ENCODE measurements at places on chromosomes 7 and 10.

DNA sequence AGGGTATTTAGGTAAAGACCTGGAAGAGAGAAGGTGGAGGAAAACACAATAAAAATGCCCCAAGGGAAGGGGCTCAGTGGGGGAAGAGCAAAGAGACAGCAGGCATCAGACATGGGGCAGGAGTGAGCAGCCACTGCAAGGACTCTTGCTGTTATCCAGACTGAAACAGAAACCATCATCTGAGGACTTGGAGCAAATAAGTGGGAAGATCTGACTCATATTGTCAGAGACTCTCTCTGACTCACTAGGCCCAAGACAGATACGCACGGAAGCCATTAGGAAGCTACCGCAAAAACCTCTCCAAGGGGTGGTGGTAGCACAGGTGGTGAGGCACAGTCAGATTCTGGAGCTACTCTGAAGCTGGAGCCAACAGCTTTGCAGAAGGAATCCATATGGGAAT, 110.7 kb downstream of the RNF32 start:
- DNase-seq = peak; percentile 90

- no peak for DNase-seq
Measured at GRCh38 chr10:132616170-132616995, 78.8 kb downstream of the INPP5A start.

DNA sequence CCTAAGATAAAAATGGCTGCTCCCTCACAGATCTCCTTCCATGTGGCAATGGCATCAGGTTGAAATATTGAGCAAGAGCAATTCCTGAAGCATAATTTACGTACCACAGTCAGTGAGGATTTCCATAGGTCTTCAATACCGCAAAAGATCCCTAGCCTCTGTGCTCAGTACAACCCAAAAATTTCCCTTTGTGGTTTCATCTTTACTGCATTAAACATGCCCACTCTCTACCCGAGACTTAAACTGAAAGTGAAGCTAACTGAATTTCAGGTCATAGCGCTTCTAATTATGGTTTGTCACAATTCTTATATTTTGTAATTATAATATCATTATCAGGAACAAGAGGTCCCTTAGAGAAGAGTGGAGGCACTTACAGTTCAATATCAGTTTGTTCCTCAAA, 1071.1 kb downstream of the XPNPEP1 start:
- DNase-seq = no peak

DNA sequence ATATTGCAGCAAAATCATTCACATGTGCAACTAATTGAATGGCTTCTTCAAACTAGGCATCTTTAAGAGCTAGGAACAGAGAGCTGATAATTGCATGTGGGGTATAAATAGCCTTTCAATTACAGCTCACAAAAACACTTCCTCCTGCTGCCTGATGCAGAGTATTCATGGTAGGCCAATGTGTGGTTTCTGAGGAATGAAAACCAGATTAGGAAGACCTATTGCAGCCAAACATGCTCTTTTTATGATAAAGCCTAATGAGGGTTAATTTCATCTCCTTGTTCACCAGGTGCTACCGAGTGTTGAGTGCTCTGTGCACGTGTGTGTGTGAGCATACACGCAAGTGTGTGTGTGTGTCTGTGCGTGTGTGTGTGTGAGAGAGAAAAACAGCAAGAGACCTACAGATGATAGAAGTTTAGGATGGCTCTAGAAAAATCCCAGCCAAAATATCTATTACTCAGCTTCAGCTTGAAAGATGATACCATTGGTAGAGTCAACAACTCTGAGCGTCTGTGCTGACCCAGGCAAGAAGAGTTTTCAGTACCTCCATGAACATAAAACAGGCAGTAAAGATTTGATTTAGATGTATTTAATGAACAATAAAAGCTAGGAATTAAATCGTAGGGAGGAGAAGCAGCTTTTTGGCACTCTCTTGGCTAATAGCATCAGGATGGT, 448.5 kb upstream of the ANKRD30A start:
- peak; percentile 79 for DNase-seq

DNA sequence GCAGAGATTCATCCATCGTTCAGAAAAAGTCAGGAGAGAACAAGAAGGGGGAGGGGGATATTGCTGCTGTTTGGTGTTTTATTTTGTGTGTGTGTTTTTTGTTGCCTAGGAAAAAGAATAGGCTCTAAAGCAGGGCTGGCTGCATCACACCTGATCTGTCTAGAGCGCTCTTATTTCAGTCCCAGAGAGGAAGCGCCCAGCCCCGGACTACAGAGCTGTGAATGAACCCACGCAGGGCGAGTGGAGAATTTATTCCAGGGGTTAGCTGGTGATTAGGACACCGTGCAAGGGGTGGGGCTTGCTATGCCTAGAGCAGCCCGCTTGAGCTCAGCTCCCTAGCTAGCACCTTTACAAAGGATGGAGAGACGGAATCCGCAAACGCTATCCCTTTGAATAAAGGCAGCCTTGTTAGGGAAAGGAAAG, 621 bp upstream of the FAM13C start:
- DNase-seq = peak; percentile 23

DNA sequence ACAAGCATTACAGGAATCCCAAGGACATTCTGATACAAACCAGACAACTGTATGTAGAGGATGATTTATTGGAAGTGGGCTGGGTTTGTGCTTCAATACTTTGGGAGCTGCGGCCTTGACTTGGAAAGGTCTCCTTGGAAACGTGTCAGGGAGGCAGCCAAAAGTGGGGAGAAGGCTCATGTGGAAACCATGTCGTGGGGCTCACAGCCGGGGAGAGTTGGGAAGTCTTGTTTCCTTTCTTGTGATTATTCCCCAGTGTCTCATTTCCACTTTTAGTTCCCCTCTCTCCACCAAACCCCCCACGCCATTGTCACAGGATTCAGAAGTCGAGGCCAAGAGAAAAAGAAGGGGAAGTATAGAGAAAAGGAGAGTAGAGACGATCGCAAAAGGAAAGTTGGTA, 53.9 kb upstream of the SFMBT2 start:
- no peak for DNase-seq

DNA sequence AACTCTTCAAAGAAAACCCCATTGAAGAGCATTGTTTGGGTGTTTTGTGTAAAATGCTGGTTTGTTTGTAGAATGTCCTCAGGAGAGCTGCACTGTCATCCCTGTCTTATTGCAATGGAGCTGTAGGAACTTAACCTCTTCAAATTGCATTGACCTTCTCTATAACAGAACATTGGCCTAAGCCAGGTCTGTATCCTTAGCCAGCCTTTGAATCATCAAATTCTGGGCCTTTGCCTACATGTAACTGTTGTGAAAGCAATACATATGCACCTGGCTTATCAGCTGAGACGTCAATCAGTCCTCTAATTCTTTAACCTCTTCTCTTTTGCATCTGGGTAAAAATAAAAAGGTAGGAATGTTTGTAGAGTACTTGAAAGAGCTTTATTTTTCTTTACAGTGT, 196.0 kb downstream of the CSTF2T start:
- no peak for DNase-seq

GRCh38 chr10:47031211-47031900, 120.1 kb downstream of the PTPN20 start:
- DNase-seq = peak; percentile 60

- no peak for DNase-seq
Measured at GRCh38 chr7:523347-524336, 4.0 kb upstream of the PDGFA start.

GRCh38 chr7:137772748-137773147, 74.0 kb downstream of the DGKI start:
- peak; percentile 75 for DNase-seq

GRCh38 chr10:48497780-48498770, 106.8 kb downstream of the ARHGAP22 start:
- no peak for DNase-seq

DNA sequence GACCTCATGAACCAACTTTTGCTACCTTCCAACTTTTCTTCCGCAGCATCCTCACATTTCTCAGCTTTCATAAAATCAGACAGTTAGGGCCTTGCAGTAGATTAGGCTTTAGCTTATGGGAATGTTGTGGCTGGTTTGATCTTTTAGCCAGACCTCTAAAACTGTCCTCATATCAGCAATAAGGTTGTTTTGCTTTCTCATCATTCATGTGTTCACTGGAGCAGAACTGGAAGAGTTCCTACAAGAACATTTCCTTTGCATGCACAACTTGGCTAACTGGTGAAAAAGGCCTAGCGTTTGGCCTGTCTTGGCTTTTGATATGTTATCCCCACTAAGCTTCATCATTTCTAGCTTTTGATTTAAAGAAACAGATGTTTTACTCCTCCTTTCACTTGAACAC, 130.0 kb upstream of the LRRTM3 start:
- no peak for DNase-seq

DNA sequence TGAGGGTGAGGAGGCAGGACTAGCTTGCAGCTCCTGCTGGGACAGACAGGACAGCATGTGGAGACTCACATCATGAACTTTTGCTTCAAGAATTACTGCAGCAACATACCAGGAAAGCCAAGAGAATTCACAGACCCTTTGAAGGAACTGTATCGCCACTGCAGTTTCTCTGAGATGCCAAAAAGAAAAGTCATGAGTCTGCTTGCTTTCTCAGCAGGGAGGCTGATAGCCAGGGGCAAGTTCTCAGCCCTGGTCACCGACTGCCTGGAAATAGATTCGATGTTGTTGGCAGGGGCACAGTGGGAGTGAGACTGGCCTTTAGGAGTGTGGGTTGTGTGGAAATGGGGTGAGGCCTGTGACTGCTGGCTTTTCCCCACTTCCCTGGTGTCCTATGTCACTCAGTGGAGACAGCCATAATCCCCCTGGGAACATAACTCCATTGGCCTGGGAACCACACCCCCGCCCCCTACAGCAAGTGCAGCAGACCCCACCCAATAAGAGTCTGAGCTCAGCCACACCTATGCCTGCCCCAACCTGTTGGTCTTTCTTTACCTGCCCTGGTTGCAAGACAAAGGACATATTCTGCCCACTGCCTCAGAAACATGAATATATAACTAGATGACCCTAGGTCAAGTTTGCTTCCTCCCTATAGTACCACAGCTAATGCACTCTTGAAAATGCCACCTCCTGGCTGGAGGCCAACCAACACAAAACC, 1.6 kb upstream of the SAMD9 start:
- DNase-seq = no peak

DNA sequence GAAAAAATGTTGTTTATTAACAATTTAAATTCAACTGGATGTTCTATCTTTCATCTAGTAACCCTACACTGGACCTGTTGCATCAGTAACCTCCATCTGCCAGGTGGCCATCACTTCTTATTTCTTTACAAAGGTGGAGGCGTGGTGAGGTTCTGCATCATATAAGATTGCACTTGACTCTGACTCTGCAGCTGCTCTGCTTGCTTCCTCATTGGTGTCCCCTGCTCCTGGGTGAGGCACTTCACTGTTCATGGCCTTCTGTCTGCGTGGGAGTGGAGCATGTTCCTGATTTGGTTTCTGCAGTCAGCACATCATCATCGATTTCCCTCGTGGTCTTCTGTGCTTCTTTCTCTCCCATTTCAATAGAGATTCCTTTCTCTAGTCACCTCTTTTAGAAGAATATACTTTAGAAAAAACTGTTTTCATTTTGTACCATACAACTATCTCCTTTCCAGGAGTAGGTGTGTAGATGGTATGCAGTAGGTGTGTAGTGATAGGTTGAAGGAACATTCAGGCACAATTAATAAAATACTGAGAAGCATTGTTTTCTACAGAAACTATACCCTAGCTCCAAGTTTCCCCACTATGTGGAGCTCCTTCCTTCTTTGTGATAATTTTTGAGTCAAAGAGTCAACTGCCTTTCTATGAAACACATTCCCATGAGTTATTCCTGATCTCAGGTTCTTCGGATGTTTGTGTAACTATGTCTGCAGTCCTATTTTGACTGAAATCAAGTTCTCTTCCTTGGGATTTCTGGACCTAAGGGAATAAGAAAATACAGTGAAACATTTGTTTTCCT, 231.7 kb upstream of the CNTNAP2 start:
- no peak for DNase-seq

DNA sequence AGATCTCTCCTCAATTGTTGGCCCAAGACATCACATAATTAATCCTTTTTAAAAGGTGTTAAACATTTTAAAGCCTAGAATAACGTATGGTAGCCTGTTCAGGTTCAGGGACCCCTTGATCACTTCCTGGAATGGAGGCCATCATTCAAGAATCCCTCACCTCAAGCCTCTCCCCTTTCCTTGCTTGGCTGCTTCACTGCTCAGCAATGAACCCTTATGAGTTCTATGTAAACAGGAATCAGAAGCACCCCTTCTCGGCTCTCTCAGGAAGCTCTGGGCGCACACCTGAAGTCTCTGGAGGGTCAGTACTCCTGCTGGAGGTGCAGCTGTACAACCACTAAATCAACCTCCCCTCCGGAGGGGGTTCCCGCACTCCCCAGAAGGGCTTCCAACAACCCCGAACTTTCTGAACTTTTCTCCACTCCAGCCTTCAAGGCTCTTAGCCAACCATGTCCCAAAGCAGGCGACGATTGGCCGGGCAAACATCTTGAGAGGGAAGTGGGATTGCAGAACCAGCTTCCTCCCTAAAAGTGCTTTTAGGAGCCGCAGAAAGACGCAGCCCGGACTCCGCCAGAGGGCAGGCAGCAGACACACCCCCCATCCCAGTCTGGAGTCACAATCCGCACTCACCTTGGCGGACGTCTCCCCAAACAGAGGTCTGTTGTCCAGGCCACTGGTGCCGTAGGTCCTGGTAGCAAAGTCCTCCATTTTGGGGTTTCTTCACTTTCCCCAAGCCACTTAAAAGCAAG, 562 bp downstream of the TMEM243 start:
- DNase-seq = peak; percentile 29

GRCh38 chr7:37449621-37450020, 957 bp upstream of the ELMO1 start:
- no peak for DNase-seq

- no peak for DNase-seq
Measured at GRCh38 chr7:25762511-25763462, 389.2 kb upstream of the NFE2L3 start.

GRCh38 chr10:75926763-75927162, 495.3 kb downstream of the LRMDA start:
- DNase-seq = no peak

DNA sequence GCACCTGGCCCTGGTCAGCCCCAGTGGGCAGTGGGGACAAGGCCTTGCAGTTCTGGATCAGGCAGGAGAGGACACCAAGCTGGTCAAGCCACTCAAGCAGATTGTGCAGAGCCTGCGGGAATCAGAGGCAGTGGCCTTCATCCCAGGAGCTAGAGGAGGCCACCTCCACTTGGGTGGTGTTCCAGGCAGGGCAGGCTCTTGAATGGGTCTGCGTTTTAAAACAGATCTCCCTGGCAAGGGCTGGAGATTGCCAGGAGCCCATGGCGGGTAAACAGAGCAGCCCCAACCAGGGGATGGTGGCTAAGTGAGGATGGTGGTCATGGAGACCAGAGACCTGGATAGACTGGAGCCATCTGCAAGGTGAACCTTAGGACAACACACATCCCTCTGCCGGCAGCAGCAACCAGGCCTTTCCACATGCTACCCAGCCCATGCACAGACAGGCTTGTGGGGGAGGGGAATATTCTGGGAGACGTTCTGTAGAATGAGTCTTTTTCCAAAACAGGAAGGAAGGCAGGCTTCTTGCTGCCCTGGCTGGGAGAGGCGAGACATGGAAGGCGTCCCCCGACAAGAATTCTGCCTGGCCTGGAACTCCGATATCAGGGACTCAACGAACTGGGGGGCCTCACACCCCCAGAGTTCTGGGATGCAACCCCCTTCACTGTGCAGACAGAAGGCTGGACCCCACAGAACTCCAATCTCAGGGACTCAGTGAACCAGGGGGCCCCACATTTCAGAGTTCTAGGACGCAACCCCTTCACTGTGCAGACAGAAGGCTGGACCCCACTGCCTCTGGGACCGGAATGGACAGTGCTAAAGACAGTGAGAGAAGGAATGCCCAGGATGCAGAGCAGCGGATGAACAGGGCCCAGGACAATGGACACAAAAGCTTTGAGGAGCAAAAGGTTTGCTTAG, 264.8 kb downstream of the PTPRN2 start:
- DNase-seq = no peak
